ENCODE measurements at places on chromosomes 11 and 22. TPM values are rescaled to one million over a fixed set of nuclear protein-coding genes. Genes with fewer than 3 reads are reported as not detected.

The MS4A3 gene
- total RNA-seq = not detected

The CENPM gene
- 59.3 TPM for total RNA-seq

The SLC22A12 gene
- total RNA-seq = not detected

The OR56A1 gene
- not detected for total RNA-seq

The ASCL2 gene
- total RNA-seq = 0.23 TPM

The OR5B21 gene
- total RNA-seq = 0.46 TPM

GRCh38 chr11:126925321-126926093 lies 75.1 kb downstream of the KIRREL3 start:
- no peak for DNase-seq

DNA sequence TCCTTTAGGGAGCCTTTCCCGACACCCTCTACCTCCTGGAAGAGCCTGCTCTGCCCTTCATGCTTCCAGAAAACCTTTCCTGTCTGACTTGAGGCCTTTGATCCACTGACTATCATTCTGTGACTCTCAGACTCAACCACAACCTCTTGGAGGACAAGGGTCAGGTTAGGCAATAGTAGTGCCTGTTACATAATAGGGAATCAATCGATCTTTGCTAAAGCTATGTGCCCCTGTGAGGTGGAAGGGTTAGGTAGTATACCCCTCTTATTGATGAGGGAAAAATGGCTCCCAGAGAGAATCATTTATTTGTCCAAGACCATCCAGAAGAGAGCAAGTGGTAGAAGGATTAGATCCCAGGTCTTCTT lies 16.2 kb downstream of the KCNC1 start:
- no peak for DNase-seq

DNA sequence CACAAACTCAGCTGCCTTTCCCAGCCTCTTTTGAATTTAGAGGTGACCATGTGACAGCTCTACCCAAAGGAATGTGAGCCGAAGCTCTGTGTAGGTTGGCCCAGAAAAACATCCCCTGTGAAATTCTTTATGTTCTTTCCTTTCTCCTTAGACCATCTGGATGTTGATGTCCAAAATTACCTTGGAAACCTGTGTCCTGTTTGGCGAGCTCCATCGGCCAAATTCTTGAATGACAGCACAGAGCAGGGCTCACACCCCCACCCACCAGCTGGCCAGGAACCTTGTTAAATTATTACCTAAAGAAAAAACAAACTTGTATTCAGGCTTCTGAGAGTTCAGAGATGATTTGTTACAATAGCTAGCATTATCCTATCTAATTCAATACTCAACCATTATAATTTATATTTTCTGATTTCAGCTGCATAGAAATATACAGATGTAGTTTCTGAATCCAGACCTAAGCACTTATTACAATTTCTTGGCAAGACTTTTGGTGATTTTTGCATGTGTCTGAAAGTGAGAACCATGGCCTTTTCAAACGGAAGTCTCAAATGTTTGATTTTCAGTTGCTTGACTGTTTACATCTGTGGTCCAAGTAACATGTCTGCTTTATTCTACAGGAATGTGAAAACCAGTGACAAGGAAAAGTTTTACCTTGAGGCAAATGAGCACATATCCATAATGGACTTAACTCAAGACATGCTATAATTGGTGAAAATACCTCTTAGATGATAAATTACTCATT lies 554.2 kb downstream of the NTM start:
- no peak for DNase-seq

DNA sequence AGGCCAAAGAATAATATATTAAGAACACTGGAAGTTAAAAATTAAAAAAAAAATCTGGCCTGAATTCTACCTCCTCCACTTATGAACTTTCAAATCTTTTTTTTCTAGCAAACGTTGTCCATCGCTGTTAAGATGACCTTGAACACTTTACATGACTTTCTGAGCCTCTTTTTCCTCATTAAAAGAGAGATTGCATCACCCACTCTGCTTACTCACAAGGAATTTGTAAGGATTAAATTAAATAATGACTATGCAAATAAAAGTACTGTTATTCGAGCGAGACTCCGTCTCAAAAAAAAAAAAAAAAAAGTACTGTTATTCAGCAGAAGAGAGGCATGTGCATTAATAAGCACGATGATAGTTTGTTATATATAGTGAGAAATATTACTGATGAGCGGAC lies 285.1 kb upstream of the CCDC90B start:
- DNase-seq = no peak

- peak; percentile 54 for DNase-seq
Measured at GRCh38 chr22:39254789-39255298, 10.1 kb upstream of the PDGFB start.

- DNase-seq = no peak
Measured at GRCh38 chr11:70099578-70100279, 21.6 kb downstream of the ANO1 start.

DNA sequence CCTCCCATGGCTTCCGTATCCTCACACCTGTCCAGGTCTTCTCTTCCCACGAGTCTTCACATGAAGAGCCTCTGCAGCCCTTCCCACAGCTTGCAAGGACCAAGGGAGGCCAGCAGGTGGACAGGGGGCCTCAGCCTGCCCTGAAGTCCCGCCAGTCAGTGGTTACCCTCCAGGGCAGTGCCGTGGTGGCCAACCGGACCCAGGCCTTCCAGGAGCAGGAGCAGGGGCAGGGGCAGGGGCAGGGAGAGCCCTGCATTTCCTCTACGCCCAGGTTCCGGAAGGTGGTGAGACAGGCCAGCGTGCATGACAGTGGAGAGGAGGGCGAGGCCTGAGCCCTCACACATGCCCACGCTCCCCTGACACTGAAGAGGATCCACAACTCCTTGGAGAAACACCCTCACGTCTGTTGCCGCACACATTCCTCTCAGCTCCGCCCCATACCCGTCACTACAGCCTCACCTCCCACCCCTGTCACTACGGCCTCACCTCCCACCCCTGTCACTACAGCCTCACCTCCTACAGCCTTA lies 8.3 kb downstream of the SSH3 start:
- no peak for DNase-seq

GRCh38 chr11:788953-789940 lies 643 bp downstream of the CEND1 start:
- no peak for DNase-seq

- DNase-seq = peak; percentile 43
Measured at GRCh38 chr11:67996622-67997474, 7.0 kb downstream of the UNC93B1 start.

DNA sequence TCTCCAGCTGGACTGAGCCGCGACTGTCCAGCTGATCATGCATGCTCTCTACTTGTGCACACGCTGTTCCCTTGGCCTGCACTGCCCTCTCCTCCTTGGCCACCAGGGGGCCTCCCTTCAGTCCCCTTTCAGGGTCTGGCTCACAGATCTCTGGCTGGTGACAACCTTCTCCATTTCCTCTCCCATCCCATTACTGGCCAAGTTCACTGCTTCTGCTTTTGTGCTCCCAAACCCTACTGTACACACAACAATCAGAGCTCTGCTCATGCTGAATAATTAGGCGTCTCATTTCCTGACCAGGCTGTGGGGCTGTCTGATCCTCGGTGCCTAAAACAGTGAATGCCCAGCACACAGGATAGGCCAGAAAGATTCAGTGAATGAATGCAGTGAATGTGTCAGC lies 224.0 kb upstream of the NARS2 start:
- peak; percentile 18 for DNase-seq

- DNase-seq = no peak
Measured at GRCh38 chr11:67651976-67652781, 1.6 kb upstream of the ACY3 start.

All from activated T-helper 2 cell treated with anti-CD3 and anti-CD28 coated beads, Interferon-gamma antibody, Interleukin-2, Interleukin-4, amounts not matched to agents 10 μg/mL and 5 μg/mL and 100 μg/mL, durations not matched to agents 14 hours and 24 hours and 36 hours (primary cell).